ENCODE measurements at places on chromosomes 4 and X.

GRCh38 chr4:71093745-71094144, 100.3 kb downstream of the DCK start:
- DNase-seq = no peak

DNA sequence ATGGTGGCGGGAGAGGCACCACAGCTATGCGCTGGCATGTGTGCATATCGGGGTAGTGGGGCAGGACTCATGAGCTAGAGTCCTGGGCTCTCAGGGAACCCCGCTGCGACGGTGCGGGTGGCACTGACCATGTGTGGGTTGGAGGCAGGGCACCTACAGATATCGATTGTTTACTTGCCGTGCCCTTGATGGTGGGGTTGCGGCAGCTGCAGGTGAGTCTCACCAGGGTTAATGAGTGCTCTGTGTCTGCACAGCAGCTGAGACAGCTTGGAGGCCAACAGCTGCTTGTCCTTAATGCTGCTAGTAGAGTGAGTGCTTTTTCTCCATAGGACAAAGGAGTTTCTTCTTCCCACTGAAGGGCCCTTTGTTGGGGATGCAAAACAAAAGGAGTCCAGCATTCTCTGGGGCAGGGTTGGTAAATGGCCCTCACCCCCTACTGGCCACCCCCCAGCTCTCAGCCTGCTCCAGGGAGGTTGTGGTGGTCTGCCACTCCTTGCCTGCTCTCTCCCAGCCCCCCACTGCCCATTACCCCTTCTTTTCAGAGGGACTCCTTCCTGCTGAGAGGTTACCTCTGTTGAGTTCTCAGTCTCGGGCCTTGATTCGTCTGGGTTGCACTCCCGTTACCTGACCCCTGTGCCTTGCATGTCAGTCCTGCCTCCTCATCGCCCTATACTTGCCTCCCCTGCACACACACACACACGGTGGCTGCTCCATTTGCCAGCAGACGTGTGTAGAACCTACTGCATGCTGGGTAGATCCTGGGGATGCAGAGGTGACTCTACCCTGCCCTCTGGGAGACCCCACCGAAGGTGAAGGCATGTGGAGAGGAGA, 52.8 kb downstream of the TBC1D14 start:
- DNase-seq = no peak

GRCh38 chr4:162075726-162076125, 88.1 kb downstream of the FSTL5 start:
- DNase-seq = no peak

- DNase-seq = peak; percentile 60
These were observed 184.1 kb downstream of the CBR4 start for GRCh38 chr4:168825975-168826374.

DNA sequence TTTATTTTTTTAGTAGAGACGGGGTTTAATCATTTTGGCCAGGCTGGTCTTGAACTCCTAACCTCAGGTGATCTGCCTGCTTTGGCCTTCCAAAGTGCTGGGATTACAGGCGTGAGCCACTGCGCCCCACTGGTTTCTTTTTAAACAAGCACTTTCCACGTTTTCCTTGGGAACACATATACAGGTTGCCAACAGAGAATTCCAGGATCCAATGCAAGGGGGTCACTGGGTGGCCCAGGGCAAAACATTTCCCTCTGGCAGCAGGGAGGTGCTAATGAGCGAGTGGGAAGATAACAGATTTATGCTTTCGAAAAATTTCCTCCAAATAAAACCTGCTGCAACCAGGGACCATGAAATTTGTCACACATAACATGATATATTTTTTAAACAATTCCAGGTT, 41.1 kb downstream of the ADRA2C start:
- no peak for DNase-seq

GRCh38 chr4:66376921-66377320, 706.6 kb upstream of the EPHA5 start:
- peak; percentile 79 for DNase-seq

DNA sequence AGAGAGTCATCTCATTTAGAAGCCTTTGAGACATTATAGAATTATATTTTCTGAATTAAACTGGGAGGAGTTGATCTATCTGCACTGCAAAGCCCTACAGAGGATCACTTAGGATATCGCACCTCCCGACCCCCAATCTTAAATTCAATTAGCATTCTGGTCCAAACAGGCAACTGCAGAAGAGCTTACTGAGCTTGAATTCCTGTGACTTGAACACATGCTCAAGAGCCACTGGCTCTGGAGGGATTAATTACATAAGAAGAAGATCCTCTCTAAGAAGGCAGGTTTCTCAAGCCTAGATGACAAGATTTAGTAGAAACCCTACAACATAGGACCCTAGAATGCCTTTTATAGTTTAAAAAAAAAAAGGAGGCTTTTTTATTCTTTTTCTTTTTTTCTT, 548.9 kb downstream of the ARAP2 start:
- no peak for DNase-seq

DNA sequence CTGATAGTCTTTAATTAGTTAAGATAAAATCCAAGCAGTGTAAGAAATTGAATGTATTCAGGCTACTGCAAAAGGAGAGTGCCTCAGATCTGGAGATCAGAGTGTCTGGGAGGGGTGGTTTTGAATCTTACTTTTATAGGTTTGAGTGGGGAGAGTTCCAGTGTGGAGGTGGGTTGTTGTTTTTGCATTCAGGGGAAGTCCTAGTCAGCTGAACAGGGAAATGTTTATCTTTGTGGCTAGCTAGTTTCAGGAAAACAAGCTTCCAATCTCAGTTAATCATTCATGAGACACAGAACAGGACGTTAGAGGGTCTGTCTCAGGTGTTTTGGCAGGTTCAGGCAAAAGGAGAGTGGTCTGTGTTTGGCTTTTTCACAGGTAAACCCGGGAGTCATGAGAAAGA, 26.0 kb downstream of the ZNF81 start:
- DNase-seq = peak; percentile 6

DNA sequence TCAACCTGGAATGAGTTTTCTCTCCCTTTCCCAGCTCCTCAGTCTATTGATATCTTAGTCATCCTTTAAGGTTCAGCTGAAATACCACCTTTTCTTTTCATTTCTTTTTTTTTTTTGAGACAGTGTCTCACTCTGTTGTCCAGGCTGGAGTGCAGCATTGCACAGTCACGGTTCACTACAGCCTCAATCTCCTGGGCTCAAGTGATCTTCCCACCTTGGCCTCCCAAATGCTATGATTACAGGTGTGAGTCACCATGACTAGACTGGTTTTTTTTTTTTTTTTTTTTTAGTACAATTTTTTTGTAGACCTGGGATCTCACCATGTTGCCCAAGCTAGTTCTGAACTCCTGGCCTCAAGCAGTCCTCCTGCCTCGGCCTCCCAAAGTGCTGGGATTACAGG, 28.9 kb downstream of the AFF1 start:
- peak; percentile 49 for DNase-seq

GRCh38 chr4:54924891-54925290, 200.5 kb downstream of the KDR start:
- no peak for DNase-seq

DNA sequence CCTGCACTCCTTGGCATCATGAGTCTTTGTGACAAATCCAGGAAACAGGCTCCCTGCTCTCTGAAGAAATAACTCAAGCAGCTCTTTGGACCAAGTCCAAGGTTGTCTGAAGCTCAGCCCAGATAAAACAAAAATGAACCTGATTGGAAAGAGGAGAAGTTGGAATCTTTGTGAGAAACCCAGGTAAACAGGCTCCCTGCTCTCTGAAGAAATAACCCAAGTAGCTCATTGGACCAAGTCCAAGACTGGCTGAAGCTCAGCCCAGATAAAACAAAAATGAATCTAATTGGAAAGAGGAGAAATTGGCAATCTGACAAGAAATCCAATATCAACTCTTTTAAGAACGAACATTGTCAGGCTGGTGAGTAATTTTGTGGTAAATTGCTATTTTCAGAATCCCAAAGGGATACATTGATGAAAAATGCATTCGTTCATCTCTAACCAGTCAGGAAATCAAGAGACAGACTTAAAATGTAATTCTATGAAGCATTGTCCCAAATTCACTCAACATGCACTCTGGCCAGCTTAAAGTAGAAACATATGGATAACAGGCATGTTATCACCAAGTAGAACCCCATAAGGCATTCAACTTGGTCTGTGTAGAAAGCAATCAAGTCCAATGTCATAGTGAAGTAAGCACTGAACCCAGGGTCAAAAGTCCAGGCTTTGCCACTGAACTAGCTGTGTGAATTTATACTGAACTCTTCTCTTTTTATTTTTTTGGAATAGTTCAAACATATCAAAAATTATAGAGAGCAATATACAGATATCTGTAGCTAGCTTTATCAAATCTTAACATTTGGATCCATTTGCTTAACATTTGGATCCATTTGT, 16.8 kb upstream of the NFXL1 start:
- DNase-seq = peak; percentile 34

DNA sequence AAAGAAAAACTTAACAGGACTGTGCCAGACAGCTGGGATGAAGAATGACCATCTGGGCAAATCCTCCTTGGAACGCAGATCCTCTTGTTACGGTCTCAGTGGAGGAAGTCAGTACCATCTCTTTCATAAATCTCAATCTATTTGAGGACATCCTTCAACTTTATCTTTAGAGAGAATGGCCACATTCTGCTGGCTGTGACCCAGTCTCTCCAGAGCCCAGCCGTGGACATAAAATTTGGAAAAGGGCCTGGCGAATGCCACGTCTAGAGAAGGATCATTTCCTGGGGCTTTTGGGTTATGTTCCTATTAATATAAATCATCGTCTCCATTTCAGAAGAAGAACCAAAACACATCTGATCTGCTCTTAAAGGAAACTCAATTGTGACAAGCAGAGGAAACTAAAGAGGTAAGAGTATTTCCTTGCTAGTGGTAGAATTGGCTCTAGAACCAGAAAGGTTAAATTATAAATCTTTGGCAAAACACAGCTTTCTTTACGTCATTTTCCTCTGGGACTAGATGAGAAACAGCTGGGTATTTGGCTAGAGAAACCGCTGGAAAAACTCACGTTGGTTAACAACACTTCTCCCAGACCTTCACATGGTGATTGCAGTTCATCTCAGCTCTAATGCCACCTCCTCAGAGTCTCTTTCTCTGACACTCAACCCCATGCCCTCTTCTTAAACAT, 164.7 kb downstream of the CHIC2 start:
- DNase-seq = peak; percentile 55

DNA sequence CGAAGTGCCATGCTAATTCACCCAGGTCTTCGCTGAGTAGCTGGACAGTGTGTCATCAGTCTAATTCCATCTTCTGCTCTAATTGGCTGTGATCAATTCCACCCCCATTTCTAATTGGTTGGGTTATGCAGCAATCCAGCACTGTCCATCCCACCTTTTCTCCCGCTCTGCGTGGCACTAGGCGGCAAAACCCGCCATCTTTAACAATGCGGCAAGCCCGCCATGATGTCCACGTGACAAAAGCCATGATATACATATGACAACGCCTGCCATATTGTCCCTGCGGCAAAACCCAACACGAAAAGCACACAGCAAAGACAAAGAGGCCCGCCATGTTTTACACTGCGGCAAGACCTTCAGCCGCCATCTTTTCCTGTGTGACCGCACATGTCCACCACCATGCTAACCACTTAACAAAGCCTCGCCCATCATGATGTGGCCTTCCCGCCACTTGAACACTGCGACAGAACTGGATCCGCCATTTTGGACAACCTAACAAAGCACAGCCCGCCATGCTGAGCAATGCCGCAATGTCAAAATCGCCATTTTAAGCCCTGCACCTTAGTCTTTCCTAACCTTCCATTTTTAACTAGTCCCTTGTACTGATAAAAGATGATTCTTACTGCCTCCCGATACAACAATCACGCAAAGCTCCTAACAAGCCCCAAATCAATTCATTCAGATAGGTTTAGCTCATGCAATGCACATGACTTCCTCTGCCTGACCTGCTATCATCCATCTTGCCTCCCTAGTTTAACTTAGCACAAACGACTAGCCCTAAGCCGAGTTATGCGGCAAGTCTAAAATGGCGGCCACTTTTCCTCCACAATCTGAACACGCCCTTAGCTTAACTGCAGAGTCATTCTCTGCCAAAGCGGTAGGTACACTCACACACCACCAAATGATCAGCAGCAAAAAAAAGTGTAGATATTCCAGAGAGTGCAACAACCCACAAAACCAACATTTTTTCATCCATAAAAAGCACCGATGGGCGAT, 288.3 kb downstream of the CHIC1 start:
- DNase-seq = no peak
